Hematopoietic multipotent progenitor cell treated with erythropoietin and hydrocortisone succinate and interleukin-3 and kit ligand, for 17 days (in vitro differentiated cells): ENCODE measurements at places on chromosomes 3 and 15.

DNA sequence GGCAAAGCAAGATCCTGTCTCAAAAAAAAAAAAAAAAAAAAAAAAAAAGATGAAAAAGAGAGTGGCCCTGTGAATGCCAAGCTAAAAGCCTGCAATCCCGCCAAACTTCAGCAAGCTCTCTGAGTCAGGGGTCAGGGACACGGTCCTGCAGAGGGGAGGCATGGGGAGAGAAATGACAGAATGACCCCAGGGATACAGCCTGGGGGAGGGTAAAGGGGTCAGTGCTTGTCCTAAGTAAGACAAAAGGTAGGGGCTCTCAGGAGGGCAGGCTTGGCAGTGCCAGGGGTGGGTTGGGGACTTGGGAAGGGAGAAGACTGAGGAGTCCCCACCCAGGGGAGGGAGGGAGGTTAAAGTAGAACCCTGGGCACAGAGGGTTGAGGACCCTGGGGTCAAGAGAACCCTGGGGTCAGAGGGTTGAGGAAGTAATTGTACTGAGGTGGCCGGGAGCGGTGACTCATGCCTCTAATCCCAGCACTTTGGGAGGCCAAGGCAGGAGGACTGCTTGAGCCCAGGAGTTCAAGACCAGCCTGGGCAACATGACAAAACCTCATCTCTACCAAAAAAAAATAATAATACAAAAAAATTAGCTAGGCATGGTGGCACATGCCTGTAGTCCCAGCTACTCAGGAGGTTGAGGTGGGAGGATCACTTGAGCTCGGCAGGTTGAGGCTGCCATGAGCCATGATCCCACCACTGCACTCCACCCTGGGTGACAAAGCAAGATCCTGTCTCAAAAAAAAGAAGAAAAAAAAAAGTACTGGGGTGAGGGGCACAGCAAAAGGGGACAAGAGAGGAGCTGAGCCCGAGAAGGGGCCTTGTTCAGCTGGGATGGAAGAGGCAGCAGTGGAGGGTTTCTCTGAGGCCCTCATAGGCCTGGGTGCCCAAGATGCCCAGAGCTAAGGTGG lies 5.2 kb upstream of the SEMA3B start:
- no peak for DNase-seq

DNA sequence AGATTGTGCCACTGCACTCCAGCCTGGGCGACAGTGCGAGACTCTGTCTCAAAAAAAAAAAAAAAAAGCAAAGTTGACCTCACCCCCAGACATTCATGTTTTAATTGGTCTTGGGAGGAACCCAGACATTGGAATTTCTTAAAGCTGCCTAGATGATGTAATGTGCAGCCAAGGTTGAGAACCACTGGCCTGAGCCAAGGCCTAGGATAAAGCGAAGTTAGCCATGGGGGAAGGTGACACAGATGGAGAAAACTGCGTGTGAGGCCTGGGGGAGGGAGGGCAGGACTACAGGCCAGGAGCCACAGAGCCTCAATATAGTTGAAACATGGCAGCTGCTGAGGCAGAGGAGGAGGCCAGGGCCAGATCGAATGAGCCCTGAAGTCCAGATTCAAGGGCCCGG lies 21.0 kb downstream of the GLB1 start:
- no peak for DNase-seq

DNA sequence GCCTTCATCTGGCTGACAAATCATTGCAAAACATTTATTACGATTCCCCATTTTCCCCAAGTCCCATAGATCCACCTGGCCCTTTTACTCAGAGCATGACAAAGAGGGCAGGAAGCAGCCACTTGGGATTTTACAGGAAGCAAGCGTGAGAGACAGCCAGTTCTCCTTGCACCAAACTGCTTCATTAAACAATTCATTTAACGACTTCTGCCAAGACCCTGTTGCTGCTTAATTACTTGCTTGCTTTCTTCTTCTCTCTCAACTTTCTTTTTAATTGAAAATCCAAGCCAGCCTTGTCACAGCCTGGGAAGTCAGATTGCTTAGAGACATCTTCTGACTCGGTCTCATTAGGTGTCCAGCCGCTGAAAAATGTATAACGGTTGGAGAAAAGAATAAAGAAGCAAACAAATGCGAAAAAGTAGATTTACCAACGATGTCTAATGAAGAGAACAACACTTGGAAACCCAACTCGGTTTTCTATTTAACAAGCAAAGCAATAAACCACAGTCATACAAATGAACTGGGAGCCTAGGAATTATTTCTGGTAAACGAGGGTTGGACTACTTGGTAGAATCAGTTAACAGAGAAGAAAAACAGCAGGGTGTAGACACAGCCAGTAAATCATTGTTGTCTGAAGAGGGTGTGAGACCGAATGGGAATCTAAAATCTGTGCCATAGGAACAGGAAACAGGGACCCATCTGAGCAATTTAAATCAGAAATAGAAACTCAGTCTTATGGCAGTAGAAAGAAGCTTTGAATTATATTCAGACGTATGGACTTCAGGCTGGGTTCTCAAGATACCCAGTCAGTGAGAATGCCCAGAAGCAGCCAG lies 298.3 kb downstream of the LRRC3B start:
- DNase-seq: no peak

DNA sequence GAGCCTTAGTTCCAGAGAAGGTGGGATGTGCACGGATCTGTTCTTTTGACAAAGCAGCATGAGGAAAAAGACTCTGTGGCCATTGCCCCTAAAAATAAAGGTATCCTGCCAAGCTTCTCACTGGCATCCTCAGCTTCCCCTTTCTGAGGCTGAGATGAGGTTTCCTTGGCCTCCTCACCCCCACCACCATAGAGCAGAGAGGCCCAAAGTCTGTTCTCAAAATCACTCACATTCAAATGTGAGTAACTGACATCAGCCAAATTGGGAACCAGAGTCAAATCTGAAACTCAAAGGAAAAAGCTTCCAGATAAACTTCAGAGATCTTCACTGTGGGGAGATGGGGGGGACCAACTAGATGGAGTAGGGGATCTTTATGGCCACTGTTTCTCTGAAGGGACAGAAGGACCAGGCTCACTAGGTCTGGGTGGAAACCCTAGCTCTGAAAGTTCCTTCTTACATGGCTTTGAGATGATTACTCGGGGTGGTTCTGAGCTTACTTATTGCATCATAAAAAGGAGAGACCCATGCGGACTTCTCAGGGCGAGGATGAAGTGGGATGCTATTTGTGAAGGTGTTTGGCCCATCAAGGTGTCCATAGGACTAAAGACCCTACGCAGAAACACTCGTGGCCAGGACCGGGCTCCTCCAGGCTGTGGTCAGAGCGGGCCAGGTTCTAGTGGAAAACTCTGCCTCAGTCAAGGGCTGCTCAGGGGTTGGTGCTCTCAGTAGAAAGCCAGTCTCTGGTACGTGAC lies 61.5 kb upstream of the MEF2A start:
- DNase-seq: no peak
